ENCODE measurements at places on chromosomes 5 and 9.

DNA sequence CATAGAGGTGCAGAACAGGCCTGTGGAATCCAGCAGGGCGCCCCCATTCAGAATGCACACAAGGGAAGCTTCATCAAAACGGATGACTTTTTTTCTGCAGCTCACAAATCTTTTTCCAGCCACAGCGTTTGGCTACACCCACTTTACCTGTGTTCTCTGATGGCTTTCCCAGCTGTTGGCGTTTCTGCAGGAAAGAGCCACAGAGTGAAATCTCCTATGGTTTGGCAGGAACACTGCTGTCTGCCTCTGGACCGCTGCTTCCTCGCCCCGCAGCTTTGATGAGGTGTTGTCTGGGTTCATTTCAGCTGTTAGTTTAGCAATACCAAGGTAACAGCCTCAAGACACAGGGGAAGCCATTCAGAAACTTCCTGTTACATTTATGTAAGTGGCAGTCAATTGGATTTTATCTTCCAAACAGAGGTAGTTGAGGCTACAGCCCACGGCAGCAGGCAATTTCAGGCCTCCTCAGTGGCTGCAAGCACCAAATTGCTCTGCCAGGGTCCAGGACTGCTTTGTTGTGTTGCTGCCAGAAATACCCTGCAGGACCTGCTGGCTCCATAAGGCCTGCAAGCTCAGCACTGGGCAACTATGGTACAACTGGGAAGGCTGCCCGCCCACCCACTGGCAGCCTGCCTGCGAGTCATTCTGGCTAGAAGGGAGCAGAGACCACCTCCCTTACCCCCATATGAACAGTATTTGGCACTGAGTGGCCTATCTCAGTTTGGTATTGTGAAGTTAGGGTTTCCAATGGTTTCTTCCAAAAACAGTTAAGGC lies 96.7 kb downstream of the MVB12B start:
- DNase-seq, result no peak

DNA sequence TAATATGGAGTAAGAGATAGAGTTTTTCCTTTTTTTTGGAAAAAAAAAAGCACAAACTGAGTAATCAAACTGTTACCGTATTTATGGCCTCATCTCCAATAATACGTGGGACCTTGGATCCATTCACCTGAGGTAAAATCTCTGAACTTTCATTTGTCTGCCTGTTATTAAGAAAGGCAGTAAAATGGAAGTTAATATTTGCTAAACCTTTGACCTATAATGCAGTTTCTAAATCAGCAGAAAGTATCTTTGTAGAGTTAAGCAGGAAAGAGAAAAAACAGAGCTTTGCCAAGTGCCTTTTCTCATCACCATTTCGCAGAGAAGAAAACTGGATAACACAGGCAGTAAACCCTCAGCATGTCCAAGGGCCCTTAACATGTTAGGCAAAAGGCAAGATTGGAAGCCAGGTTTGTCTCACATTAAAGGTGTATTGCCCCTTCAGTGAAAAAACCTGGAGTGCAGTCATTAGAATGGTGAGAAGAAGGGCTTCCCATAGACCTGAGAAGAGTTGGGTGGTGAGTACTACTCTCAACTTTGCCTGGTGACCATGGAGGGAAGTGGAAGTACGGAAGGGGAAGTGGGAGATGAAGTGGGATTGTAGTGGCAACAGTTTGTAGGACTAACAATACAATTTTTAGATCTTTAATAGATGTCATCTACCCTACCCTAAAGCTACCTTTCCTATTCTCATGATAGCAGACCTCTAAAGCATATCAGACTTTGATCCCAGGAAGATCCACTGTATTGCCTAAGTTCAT lies 65.4 kb upstream of the GRAMD2B start:
- no peak for DNase-seq

DNA sequence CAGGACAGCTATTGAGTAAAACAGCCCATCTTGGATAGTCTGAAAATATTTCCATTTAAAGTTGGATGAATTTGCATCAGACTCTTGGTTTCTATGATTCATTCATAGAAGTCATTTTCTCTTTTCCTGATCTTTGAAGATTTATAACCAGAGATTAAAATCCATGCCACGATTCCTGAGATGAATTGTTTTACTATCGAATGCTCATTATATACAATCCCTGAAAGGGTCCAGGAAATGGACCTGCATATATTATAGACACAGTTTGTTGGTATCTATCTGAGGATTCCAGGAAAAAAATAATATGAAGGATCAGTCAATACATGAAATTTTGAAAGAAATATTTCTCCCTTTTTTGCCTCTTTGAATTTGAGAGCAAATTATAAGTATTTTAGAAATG lies 99.0 kb downstream of the ICE1 start:
- no peak for DNase-seq

- no peak for DNase-seq
Observed at GRCh38 chr5:179427032-179427675, 81.9 kb upstream of the ADAMTS2 start.

DNA sequence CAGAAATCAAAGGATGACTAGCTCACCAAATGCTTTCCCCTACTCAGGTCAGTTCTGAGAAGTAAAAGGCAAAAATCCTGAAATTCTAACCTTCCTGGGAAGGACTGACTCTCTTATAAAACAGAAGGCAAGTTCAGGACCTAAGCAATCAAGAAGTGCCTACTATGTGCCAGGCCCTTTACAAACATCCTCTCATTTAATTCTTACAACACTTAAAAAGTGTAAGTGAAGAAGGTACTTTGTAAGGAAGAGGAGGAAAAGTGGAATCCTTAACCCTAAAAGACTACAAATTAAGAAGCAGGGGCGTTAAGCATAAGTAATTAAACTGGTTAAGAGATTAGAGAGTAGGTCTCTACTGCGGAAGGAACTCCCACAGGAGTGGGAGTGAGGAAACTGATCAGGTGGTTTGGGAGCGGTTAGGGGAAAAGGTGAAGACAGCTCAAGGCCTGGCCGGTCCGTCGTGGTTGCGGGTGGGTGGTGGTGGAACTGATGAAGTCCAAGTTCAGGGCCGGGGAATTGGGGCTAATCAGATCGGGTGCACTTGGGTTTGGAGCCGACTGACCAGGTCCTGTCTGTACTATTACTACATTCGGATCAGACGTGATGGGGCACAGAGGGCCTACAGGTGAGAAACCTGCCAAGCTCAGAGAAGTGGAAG lies 839 bp downstream of the MED27 start:
- DNase-seq, result no peak

GRCh38 chr9:138037140-138037539 lies 159.6 kb downstream of the CACNA1B start:
- no peak for DNase-seq

DNA sequence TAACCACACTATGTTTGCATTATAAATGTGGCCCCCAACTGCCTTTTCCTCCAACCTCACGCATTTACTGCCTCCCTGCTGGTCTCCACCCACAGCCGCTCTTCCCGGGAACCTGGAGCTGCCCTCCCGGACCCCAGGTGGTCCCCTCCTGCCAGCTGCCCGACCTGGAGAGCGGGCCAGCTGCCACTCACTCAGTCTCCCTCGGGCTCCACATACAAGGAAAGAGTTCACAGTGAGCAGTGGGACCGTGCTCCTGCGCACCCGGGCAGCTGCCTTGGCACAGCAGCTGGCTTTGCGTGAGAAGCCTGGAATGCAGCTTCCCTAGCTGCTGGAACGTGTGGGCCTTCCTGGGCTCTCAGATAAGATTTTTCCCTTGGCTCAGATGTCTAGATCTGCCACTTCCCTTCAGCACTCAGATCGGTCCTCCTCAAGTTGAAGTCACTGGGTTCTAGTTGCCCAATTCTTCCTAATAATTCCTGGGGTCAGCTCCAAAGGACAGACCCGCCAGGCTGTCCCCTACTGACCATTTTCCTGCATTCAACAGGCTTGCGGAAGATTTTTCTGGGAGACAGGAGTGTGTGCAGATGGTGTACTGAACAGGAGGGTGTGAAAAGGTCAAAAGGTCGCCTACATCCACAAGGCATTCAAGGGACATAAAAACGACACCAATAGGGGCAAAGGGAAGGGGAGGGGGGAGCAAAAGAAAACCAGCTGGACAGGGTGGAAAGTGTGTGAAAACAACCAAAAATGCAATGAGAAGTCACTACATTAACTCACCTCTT lies 69.1 kb downstream of the MYO10 start:
- no peak for DNase-seq

- no peak for DNase-seq
Observed at GRCh38 chr9:128225770-128226411, 22.7 kb downstream of the DNM1 start.

DNA sequence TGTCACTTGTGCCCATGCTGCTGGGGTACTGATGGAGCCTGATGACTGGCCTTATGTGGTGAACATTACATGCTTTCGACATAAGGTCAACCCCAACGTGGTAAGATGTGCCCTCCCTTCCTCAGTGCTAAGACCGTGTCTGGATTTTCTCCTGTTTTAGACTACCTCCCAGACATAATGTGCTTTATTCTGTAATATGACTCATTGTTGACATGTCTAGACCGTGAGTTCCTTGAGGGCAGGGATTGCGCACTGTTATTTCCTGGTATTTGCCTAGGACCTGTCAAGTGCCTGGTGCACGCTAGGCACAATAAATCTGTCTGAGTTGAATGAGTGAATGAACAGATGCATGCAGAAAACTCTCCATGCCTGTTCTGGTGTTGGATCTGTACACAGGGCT lies 346.0 kb downstream of the KDM4C start:
- no peak for DNase-seq

DNA sequence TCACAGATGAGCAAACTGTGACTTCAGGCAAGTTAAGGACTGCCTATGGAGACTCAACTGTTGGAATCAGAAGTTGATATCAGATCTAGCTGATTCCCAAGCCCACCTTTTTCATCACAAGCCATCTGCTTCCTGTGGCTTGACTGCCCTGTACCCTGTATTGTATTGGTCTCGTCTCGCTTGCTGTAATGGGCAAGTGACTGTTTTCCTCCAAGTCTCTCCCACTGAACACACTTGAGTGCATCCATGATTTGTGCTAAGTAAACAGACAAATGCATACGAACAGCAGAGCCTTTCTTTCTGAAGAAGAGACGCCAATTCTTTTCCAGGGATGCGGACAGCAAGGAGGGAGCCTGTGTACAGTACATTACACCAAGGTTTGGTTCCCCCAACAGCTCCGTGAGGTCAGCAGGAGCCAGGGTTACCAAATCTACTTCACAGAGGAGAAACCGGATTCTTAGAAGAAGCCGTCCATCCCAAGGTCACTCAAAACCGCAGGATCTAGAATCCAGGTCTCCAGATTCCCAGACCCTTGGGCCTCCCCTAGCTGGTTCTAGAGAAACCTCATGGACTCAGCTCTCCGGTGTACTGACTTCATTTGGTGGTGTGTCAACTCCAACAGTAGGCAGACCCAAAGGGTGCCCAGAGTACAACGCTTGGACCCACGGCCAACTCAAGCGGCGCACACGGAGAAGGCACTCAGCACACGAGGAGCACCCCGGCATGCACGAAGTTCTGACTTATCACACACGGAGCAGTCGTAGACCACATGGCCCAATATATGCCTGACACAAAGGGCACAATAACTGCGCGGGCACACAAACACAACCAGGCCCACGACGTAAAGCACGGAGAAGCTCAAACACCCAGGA lies 1.1 kb downstream of the BAG1 start:
- DNase-seq, result peak; percentile 49
